ENCODE measurements at places on chromosomes 7 and 10.

GRCh38 chr10:124296121-124296812 lies 122.5 kb downstream of the OAT start:
- DNase-seq: no peak
- H3K4me3 ChIP-seq: no peak overlapping the region
- no peaks in the 10 kb centered on the region for H3K4me1 ChIP-seq
- H3K27me3 ChIP-seq: peaks cover 9% of the 10 kb centered on the region

- H3K27me3 ChIP-seq: peaks cover 11% of the 10 kb centered on the region
- H3K4me1 ChIP-seq: peaks cover 14% of the 10 kb centered on the region
- peaks cover 3% of the 10 kb centered on the region for H3K36me3 ChIP-seq
- peak overlapping the region; percentile 57 for H3K27ac ChIP-seq
These were observed 39.1 kb upstream of the RAB18 start for GRCh38 chr10:27464993-27465392.

DNA sequence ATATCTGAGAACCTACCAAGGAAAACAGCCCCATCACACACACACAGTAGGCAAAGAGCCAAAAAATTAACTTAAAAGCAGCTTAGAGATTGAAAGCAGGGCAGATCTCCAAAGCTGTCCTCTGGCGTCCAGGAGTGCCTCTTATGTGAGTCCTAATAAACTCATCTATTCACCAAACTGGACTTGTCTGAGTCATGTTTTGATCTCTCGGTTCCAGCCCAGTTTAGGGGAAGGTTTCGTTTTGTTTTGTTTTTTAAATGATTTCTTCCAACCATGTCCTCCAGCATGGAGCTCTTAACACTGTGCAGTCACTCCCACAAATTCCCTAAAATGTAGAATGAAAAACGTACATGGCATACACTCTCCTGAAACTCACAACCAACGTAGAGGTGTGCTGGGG lies 6.7 kb upstream of the PRSS37 start:
- no peaks in the 10 kb centered on the region for H3K27me3 ChIP-seq
- H3K4me1 ChIP-seq: no peaks in the 10 kb centered on the region
- H3K27ac ChIP-seq: no peak overlapping the region
- no peak overlapping the region for H3K4me3 ChIP-seq

- H3K27me3 ChIP-seq: no peaks in the 10 kb centered on the region
- no peak overlapping the region for H3K27ac ChIP-seq
- H3K36me3 ChIP-seq: peaks cover 5% of the 10 kb centered on the region
These were observed 25.4 kb downstream of the TBATA start for GRCh38 chr10:70759781-70760180.

GRCh38 chr10:35638101-35638500 lies 4.0 kb downstream of the FZD8 start:
- no peaks in the 10 kb centered on the region for H3K36me3 ChIP-seq
- no peak overlapping the region for H3K4me3 ChIP-seq
- no peak overlapping the region for H3K27ac ChIP-seq
- peaks cover 14% of the 10 kb centered on the region for H3K4me1 ChIP-seq

DNA sequence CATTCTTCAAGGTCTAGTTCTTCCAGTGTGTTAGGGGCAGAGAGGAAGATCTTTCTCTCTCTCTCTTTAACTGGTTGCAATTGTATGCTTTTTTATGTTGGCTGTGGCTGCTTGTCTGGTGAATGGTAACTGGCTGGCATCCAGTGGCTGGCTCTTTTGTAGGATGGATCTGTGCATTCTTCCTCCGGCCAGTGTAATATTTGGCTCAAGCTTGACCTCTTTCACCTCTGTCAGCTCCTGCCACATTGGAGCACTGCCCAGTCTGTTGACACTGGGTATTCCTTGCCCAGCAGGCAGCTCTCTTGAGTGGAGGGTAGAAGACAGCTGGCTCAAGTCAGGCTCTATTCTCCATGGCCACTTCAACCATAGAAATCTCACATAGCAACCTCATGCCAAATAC lies 528.3 kb downstream of the PHTF2 start:
- H3K27me3 ChIP-seq: no peaks in the 10 kb centered on the region
- DNase-seq: no peak
- H3K27ac ChIP-seq: no peak overlapping the region
- H3K4me3 ChIP-seq: no peak overlapping the region
- no peaks in the 10 kb centered on the region for H3K4me1 ChIP-seq
